Activated CD4-positive, alpha-beta T cell treated with anti-CD3 and anti-CD28 coated beads for 36 hours (primary cell): ENCODE measurements at places on chromosomes 11 and 22. TPM values are rescaled to one million over a fixed set of nuclear protein-coding genes. Genes with fewer than 3 reads are reported as not detected.

GRCh38 chr22:46959369-46959768 lies 196.9 kb downstream of the TBC1D22A start:
- H3K36me3 ChIP-seq, result peaks cover 6% of the 10 kb centered on the region
- H3K4me1 ChIP-seq, result no peaks in the 10 kb centered on the region
- H3K4me3 ChIP-seq, result no peak overlapping the region
- H3K27me3 ChIP-seq, result no peaks in the 10 kb centered on the region
- no peak overlapping the region for H3K27ac ChIP-seq

Gene FAM181B
- total RNA-seq, result not detected

- H3K4me1 ChIP-seq, result peaks cover 21% of the 10 kb centered on the region
- H3K4me3 ChIP-seq, result no peak overlapping the region
- H3K36me3 ChIP-seq, result peaks cover 12% of the 10 kb centered on the region
Measured at GRCh38 chr11:9277176-9277575, 12.0 kb upstream of the DENND5A start.

Gene TNNI2
- total RNA-seq, result not detected

GRCh38 chr11:18468961-18469360 lies 13.3 kb downstream of the LDHAL6A start:
- H3K36me3 ChIP-seq, result peaks cover 2% of the 10 kb centered on the region
- H3K4me1 ChIP-seq, result peaks cover 25% of the 10 kb centered on the region
- DNase-seq, result no peak
- H3K27me3 ChIP-seq, result no peaks in the 10 kb centered on the region

DNA sequence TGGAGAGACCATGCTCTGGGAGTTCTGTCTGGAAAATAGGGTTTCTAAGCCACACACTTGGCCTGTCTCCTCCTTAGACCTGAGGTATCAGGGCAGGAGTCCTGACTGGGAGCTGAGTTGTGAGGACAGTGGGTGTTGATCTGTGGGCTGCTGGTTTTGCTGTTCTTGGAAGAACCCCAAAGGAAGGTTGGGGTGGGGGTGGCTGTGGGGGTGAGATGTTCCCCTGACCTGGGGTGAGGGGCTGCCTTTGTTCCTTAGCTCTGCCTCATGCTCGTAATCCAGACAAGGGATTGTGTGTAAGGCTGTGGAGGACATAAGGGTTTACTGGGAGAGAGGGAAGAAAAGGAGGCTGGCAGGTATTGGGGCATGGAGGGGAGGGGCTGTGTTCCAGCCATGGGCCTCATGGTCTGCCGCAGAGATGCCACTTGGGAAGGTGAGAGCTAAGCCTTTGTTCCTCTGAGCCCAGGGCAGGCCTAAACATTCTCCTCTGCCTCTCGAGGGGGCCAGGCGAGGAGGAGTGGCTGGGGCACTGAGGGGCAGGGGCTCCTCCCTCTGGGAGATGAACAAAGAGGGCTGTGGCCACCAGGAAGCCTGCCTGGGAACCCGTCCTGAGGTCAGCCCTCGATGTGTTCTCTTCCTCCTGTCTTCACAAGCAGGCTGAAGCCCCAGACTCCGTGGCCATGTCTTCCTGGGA lies 4.4 kb downstream of the OTOG start:
- no peak overlapping the region for H3K4me3 ChIP-seq
- no peaks in the 10 kb centered on the region for H3K36me3 ChIP-seq
- no peak overlapping the region for H3K27ac ChIP-seq

DNA sequence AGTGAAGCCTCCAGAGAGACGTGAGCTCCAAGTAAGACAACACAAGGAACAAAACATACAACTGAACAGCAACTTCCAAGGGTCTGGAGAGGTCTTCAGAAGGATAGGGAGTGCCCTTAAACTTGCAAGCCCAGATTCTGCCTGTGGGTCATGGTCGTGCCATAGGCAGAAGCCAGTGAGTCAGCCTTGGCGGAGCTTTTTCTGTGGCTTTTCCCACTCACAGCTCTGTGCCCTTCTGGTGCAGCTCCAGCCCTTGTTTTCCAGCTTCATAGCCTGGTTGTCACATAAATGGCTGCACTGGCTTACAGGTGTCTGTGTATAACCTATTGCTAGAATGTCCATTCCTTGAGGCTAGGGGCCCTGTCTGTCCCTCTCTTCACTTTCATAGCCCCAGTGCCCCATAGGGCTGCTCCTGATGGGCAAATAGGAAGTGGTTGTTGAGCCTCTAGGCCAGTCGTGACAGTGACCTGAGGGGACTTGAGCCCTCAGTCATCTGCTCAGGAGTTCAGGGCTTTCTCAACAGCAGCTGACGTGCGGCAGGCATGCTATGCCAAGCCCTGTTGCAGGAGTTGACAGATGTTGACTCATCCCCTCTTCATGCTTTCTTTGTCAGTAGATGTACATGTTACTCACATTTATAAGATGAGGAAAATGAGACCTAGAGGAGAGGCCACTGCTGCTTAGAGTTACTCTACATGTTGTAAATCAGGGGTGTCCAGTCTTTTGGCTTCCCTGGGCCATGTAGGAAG lies 7.4 kb downstream of the MED15 start:
- peaks cover 74% of the 10 kb centered on the region for H3K4me1 ChIP-seq
- peaks cover 34% of the 10 kb centered on the region for H3K36me3 ChIP-seq
- no peaks in the 10 kb centered on the region for H3K27me3 ChIP-seq
- H3K4me3 ChIP-seq, result no peak overlapping the region

- H3K4me3 ChIP-seq, result no peak overlapping the region
- peaks cover 2% of the 10 kb centered on the region for H3K27me3 ChIP-seq
- no peaks in the 10 kb centered on the region for H3K4me1 ChIP-seq
- DNase-seq, result no peak
- H3K36me3 ChIP-seq, result no peaks in the 10 kb centered on the region
- no peak overlapping the region for H3K27ac ChIP-seq
Measured at GRCh38 chr11:110027627-110028371, 65.4 kb upstream of the ZC3H12C start.

DNA sequence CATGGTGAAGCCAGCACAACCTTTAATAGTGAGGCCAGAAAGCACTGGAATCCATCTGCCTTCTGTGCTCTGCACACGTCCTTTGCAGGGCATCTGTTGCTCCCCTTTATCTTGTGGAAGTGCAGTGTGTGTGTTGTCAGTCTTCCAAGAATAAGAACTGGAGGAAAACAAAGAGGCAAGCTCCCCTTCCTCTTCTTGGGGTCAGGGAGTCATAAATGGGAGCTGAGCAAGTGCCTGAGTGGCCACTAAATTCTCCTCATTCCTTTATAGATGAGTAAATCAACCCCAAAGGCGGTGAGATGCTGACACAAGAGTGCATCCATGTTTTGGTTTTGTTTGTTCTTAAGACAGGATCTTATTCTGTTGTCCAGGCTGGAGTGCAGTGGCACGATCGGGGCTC lies 38.3 kb downstream of the WT1 start:
- no peak overlapping the region for H3K27ac ChIP-seq
- H3K4me3 ChIP-seq, result no peak overlapping the region
- H3K36me3 ChIP-seq, result no peaks in the 10 kb centered on the region
- DNase-seq, result no peak

DNA sequence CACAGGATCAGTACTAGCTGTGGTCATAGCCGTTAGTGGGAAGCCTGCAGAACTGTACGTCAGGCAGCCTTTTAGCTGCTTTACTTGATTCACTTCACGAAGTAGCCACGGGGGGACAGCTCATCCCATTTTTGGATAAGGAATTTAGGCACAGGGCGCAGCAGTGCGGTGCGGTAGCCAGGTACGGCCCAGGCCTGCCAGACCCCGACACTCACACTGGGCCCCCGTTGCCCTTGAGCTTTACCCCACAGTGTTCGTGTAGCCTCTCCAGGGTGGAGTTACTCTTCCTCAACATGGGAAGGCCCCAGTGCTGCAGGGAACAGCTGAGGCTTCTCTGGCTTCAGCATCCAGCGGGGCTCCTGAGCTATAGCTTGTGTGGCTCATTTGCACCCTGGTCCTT lies 59.4 kb downstream of the SBF1 start:
- DNase-seq, result no peak
- H3K4me1 ChIP-seq, result no peaks in the 10 kb centered on the region
- H3K36me3 ChIP-seq, result peaks cover 27% of the 10 kb centered on the region

Gene MAP6
- total RNA-seq, result not detected

Gene DEUP1
- not detected for total RNA-seq

Gene ARAP1
- total RNA-seq, result 76.6 TPM

Gene TUB
- 0.48 TPM for total RNA-seq

DNA sequence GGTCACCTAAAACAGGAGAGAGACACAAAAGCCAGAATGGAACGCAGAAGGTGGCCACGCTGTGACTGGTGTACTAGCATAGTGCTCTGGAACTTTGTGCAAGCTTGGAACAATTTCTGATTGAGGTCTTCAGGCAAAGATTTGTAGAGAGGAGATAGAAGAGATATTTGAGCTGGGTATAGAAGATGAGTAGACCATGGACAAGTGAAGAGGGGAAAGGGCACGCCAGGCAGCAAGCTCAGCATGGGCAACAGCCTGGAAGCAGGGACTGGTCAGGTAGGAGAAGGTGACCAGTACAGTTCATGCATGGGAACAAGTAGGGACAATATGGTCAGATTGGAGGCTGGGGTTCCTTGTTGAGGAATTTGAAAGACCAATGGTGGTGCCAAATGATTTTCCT lies 24.4 kb downstream of the MYO18B start:
- peaks cover 8% of the 10 kb centered on the region for H3K4me1 ChIP-seq
- H3K4me3 ChIP-seq, result no peak overlapping the region
- H3K27ac ChIP-seq, result no peak overlapping the region
- H3K36me3 ChIP-seq, result peaks cover 3% of the 10 kb centered on the region

Gene CRKL
- total RNA-seq, result 80.8 TPM

Gene SOX6
- not detected for total RNA-seq

Gene MOGAT2
- not detected for total RNA-seq

DNA sequence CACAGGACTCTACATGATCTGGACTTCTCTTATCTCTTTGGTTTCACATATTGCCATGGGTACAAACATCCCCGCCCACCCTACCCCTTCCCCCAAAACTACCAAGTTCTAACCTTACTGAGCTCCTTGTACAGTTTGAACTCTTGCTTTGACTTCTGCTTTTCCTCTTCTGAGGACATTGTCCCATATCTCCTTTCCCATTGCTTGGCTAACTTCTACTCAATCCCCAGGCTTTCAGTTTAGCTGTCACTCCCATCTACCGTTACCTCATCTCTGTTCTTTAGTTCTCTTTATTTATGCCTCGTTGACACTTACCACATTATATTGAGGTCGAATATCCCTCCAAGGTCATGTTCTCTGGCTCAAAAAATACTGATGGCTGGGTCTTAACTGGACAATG lies 393.5 kb upstream of the CADM1 start:
- H3K27me3 ChIP-seq, result peaks cover 4% of the 10 kb centered on the region
- DNase-seq, result no peak
- H3K27ac ChIP-seq, result no peak overlapping the region
- no peaks in the 10 kb centered on the region for H3K36me3 ChIP-seq
- no peaks in the 10 kb centered on the region for H3K4me1 ChIP-seq

DNA sequence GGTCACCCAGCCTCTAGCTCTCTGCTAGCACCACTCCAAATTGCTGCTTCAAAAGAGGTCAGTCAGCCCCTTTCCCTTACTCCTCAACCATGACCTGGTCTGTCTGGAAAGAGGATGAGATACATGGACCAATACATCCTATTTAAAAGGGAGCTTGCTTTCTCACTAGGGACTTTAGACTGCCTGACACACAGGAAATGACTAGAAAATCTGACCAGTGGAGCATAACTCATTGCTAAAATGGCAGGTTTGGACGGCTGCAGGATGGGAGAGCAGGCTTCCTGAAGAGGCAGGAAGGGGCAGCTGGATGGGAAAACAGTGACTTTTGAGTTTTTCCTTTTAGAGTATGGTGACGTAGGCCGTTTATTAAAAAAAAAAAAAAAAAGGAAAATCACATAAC lies 25.3 kb downstream of the STIM1 start:
- H3K36me3 ChIP-seq, result no peaks in the 10 kb centered on the region
- H3K27ac ChIP-seq, result peak overlapping the region; percentile 79
- H3K27me3 ChIP-seq, result no peaks in the 10 kb centered on the region
- no peak overlapping the region for H3K4me3 ChIP-seq
- peaks cover 76% of the 10 kb centered on the region for H3K4me1 ChIP-seq

DNA sequence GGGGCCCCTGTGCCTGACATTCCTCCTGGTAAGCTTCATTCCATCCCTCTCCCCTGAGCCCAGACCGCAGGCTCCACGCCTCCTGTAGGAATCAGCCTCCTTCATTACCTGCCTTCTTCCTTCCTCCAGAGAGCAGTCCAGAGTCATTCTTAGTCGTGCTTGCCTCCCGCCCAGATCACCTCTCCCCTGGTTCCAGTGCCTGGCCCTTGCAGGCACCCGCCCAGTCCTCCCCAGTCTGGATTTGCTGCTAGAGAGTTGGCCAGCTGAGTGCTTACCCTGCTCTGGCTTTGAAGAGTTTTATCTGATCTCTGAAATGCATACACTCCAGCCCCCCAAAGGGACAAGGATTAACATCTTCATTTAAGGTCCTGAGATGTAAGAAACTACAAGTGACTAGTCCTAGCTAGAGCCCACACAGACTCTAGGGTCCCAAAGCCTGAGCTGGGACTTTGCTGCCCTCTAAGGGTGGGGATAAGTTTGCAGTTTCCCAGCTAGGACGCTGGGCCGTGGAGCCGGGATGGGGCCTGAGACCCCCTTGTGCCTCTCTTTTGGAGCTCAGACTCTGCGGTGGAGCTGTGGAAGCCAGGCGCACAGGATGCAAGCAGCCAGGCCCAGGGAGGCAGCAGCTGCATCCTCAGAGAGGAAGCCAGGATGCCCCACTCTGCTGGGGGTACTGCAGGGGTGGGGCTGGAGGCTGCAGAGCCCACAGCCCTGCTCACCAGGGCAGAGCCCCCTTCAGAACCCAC lies 1.6 kb downstream of the NR1H3 start:
- H3K4me1 ChIP-seq, result peaks cover 4% of the 10 kb centered on the region
- no peaks in the 10 kb centered on the region for H3K36me3 ChIP-seq
- peak; percentile 58 for DNase-seq
- no peak overlapping the region for H3K27ac ChIP-seq

GRCh38 chr11:86548271-86548917 lies 124.0 kb downstream of the ME3 start:
- H3K27me3 ChIP-seq, result no peaks in the 10 kb centered on the region
- H3K27ac ChIP-seq, result no peak overlapping the region
- H3K4me1 ChIP-seq, result no peaks in the 10 kb centered on the region
- H3K36me3 ChIP-seq, result peaks cover 2% of the 10 kb centered on the region

GRCh38 chr22:33710326-33710725 lies 209.9 kb downstream of the LARGE1 start:
- no peak for DNase-seq
- no peak overlapping the region for H3K27ac ChIP-seq
- no peak overlapping the region for H3K4me3 ChIP-seq
- H3K36me3 ChIP-seq, result no peaks in the 10 kb centered on the region
- H3K27me3 ChIP-seq, result no peaks in the 10 kb centered on the region

Gene WBP2NL
- 0.30 TPM for total RNA-seq
